Stimulated activated CD4-positive, alpha-beta T cell treated with anti-CD3 and anti-CD28 coated beads, Interleukin-12 subunit alpha, Interleukin-12 subunit beta, amount 100 ng/mL, for 4 hours (primary cell): ENCODE measurements at places on chromosomes 13 and 19.

- no peak for DNase-seq
Observed at GRCh38 chr13:89627996-89628395, 1719.5 kb upstream of the MIR17HG start.

DNA sequence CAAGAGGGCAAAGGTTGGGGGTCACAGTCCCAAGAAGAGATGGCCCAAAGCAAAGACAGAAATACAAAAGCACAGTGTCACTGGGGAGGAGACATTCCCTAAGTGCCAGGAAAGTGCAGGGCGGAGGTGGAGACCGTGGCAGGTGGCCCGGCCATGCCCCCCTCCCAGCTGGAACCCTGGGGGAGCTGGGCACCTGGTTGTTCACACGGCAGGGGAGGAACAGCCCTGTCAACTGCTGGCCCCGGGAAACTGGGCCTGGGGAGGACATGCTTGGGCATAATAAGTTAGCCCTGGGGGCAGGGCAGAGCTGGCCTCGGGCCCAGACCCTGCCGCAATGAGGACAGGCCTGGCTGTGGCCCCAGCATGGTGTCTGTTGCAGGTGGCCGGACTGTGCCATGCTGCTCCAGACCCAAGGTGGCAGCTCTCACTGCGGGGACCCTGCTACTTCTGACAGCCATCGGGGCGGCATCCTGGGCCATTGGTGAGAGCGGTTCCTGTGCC is 7.4 kb downstream of the HPN start:
- no peak for DNase-seq

- DNase-seq = no peak
Observed at GRCh38 chr19:8340341-8341096, 2.5 kb downstream of the KANK3 start.

- DNase-seq = no peak
Observed at GRCh38 chr19:6556480-6557195, 25.8 kb downstream of the TNFSF9 start.

- no peak for DNase-seq
Observed at GRCh38 chr13:25406377-25406776, 34.6 kb downstream of the ATP8A2 start.

- no peak for DNase-seq
Observed at GRCh38 chr19:4748589-4748988, 24.9 kb upstream of the DPP9 start.

DNA sequence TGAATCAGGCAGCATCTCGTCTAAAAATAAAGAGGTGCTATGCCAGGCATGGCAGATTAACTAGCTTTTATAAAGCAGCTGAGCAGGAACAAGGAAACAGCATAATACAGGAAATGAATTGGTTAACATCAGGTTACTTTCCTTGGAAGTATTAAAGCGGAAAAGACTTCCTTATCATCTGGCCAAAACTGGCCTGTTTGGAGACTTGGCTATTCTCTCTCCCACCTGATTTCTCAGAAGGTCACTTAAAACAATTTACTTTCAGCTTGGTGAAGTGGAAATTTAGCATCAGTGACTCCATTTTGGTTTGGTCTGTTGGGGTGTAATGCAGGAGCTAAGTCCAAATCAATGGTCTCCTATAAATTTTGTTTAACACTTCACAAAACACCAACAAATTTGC is 191.6 kb downstream of the NUFIP1 start:
- no peak for DNase-seq

- DNase-seq = no peak
Observed at GRCh38 chr13:33849211-33849610, 31.3 kb downstream of the RFC3 start.

DNA sequence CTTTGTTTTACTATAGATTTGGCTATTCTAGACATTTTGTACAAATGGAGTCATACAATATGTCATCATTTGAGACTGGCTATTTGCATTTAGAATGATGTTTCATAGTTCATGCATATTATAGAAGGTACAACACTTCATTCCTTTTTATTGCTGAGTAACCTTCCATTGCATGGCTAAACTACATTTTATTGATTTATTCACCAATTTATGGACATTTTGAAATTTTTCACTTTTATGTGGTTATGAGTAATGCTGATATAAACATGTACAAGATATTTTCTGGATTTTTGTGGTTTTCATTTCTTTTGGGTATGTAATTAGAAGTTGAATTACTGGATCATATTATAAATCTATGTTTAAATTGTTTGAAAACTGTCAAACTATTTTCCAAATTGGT is 710.3 kb upstream of the SLITRK5 start:
- DNase-seq = no peak

GRCh38 chr13:97913206-97913605 is 40.3 kb upstream of the IPO5 start:
- DNase-seq = no peak

DNA sequence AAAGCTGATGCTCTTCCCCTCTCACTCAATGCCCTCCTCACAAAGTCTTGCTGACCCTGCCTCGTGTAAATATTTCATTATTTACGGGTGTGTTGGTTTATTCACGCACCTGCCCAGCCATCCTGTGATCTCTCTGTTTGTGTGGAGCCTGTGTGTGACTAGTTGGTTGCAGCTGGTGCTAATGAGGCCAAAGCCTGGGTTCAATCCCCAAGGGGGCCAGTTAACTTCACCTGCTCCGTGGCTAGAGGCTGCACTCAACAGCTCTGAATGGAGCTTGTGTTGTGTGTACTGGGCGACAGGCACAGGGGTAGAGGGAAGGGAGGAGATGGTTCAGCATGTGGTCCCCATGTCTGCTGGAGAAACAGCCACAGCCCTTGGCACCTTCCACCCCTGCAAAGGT is 109.5 kb downstream of the DNAJC15 start:
- DNase-seq = no peak

DNA sequence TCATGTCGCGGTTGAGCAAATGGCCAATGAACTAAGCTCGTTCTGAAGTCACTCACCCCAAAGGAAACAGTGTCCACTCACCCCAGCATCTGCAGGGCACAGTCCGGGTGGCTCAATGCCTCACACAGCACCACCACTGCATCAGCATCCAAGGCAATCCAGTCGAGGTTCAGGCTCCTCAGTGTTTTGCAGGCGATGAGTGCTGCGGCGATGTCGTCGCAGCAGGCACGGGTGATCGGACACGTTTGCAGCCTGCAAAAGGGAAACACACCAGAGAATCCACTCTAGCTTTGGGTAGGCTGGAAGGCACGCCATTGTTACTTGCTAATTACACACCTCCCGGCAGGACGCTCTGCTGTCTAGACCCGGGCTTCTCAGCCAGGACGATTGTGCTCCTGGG is 26.5 kb downstream of the NLRP9 start:
- DNase-seq = no peak

- no peak for DNase-seq
Observed at GRCh38 chr19:51712461-51713081, 11.2 kb downstream of the HAS1 start.

DNA sequence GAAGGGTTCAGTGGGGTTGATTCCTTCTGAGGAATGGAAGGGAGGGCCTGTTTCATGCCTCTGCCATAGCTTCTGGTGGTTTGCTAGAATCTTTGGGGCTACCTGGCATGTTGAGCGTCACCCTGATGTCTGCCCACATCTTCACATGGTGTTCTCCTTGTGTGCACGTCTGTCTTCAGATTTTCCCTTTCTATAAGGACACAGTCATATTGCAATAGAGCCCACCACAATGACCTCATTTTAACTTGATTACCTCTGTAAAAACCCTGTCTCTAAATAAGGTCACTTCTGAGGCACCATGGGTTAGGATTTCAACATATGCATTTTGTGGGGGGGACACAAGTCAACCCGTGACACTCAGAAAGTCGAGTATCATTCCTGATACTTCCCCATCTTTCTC is 257.9 kb downstream of the COG6 start:
- DNase-seq = no peak

- peak; percentile 59 for DNase-seq
Observed at GRCh38 chr19:1650650-1651567, 1.5 kb downstream of the TCF3 start.

GRCh38 chr13:68714292-68714691 is 1393.3 kb upstream of the ATXN8OS start:
- DNase-seq = no peak

- DNase-seq = no peak
Observed at GRCh38 chr13:57346786-57347185, 179.8 kb downstream of the PRR20E start.

DNA sequence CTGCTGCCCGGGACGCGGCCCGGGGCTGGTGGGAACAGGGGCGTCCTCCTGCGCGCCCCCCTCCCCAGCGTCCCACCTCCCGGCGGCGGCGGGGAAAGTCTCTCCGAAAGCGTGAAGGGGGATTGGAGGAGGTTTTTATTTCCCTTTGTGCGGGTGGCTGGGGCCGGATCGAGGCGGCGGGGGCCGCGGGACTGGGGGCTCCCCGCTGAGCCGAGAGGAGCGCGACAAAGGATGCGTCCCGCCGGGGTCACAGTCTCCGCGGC is 132 bp downstream of the SHD start:
- DNase-seq = no peak

DNA sequence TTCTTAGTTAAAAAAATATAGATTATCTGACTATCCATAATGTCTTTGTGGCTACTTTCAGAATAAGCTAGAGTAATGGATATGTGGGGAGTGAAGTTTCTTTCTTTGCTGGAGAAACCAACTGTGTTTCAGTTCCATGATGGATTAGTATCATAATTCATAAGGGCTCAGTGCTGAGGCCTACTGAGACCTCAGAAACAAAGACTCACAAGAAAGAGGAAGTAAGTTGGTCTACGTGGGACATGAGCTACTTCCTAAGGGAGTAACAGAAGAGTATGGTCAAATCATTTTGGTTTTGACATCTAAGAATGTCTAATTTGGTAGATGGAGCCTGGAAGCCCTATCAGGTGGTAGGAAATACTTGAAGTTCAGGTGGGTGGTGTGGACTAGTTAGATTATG is 99.0 kb upstream of the HTR2A start:
- no peak for DNase-seq

GRCh38 chr13:47036294-47037008 is 139.6 kb upstream of the HTR2A start:
- no peak for DNase-seq

GRCh38 chr19:10120538-10121189 is 965 bp upstream of the EIF3G start:
- DNase-seq = no peak

DNA sequence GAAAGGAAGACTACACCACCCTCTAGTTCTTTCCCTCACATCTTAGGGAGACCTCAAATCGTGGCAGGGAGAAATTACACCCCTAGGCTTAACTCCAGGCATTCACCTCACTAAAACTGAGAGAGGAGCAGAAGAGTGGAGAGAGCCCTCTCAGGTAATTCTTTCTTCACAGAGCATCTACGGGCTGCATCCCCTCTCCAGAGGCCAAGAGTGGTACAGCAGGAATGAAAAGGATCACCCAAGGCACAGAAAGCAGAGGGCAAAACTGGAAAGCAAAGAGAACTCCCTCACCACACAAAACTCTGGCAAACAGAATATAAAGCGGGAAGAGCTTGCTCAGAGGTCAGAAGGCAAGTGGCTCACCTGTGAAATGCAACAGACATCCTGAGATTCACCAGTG is 661.2 kb downstream of the TBC1D4 start:
- DNase-seq = no peak

DNA sequence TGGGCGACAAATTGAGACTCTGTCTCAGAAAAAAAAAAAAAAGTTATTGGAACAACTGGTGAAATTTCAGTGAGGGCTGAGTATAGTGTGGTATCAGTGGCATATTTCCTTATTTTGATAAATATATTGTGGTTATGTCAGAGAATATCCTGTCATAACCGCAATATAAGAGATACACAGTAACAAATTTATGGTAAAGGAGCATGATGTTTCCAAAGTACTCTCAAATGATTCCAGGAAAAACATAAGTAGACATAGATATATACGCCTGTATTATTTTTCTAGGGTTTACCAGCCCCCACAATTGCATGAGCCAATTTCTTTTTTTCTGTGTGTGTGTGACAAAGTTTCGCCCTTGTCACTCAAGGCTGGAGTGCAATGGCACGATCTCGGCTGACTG is 5.7 kb upstream of the C5AR1 start:
- no peak for DNase-seq

GRCh38 chr13:105908586-105908985 is 626.9 kb downstream of the EFNB2 start:
- DNase-seq = no peak

DNA sequence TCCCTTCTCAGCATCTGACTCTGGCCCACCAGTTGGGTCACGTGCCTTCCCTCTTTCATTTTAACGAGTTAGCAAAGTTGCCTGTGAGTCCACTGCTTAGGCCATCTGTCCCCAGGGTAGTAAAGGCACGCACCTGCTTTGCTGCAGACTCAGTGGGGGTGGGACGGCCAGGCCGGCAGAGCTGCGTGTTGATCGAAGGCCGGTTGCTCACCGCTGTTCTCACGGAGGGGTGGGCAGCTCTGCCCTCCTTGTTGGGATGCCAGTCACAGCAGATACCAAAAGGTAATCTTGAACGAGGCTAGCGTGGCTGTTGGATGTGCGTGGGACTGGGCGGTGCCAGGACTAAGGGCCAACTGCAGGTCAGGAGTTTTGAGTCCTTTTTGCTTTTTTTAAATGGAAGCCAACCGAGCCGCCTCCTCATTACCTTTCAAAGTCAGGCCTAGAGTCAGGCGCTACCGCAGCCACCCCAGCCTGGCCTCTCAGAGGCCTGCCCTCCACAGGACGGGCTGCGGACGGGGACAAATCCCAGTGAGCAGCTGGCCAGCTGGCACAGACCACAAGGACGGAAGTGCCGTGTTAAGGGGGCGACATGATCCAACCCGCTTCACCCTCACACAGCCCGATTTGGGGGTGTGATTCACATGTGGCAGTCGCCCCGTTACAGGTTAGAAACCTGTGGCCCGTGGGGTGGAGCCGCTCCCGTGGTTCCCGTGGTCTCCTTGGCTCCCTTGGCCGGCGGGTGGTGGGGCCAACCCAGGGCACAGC is 20.6 kb downstream of the ADPRHL1 start:
- no peak for DNase-seq

GRCh38 chr13:44159633-44160279 is 213.9 kb upstream of the SERP2 start:
- no peak for DNase-seq

- no peak for DNase-seq
Observed at GRCh38 chr13:41427666-41428065, 29.7 kb upstream of the RGCC start.

DNA sequence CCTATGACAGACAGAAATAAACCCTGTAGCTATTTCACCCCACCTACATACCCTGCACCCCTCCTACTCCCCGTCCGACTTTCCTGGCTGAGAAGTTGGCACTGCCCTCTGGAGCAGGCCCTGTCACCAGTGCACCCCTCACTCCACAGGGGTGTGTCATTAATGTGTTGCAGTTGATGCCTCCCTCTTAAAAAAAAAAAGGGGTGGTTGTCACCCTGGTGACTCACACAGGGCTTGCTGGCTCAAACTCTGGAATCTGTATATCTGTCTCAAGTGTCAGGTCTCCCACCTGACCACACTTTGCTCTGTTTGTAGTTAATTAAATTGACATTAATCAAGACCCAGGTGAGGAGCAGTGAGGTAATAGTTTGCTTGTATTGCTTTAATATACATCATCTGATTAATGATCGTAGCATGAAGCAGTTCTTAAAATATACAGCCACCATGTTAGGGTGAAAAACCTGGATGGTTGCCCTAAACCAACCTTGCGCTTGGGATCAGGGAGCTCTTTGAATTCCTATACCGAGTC is 2.0 kb upstream of the GATAD2A start:
- no peak for DNase-seq
